ENCODE measurements at places on chromosomes 3 and 15.

- DNase-seq: no peak
These were observed 385.4 kb downstream of the MECOM start for GRCh38 chr3:169278092-169278491.

DNA sequence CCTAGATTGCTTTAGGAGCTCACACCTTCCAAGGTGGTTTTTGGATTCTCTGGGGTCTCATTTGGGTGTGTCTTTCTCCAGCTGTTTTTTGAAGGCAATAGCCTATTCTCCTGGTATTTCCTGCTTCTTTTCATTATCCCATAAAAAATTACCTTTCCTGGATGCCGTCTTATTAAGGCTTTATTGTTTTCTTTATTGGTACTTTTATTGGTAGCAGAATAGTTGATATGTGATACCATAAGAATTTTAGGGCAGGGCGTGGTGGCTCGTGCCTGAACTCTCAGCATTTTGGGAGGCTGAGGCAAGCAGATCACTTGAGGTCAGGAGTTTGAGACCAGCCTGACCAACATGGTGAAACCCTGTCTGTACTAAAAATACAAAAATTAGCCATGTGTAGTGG is 18.3 kb upstream of the MEF2A start:
- DNase-seq: no peak

DNA sequence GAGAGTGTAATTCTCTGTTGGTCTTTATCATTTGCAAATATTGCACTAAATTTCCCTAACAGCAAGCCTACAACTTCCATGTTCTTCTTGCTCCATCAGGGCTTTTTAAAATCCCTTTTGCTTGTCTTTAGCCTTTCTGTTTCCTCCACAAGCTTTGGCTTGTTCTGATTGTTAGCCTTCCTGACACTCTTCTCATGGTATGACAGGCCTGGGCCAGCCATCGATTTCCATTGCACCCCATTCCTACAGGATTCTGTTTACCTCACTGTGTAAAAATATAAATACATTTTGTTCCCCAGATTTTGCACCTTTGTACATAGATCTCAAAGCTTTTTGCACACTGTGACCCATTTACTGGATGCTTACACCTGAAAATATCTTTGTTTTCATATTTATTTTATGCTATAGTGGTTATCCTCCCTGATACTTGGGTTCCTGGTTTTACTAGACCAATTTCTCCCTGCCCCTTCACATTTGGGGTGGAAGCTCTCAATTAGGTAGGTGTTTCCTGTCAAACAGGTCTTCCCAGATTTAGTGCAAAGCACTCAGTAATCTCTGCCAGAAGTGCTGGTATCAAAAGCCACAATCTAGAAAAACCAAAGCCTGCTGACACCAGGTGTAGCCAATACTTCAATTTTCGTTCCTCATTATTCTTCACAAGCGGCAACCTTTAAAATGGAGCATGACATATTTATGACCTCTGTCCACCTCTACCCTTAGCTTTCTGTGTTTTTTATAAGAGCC is 57.9 kb upstream of the PPP2R3A start:
- DNase-seq: no peak

GRCh38 chr3:186759231-186759930 is 24.0 kb upstream of the EIF4A2 start:
- no peak for DNase-seq

DNA sequence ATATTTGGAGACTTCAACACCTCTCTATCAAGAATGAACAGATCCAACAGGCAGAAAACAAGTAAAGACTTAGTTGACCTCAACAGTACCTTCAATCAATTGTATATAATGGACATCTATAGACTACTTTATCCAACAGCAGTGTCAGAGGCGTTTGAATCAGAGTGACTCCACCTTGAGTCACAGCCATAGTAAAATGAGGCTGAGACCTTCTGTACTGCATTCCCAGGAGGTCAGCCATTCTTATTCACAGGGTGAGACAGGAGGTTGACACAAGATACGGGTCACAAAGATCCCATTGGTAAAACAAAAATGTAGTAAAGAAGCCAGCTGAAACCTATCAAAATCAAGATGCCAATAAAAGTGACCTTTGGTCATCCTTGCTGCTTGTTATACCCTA is 299.8 kb downstream of the CNTN3 start:
- peak; percentile 20 for DNase-seq

- DNase-seq: no peak
These were observed 208.9 kb upstream of the TPM1 start for GRCh38 chr15:62833646-62834045.

DNA sequence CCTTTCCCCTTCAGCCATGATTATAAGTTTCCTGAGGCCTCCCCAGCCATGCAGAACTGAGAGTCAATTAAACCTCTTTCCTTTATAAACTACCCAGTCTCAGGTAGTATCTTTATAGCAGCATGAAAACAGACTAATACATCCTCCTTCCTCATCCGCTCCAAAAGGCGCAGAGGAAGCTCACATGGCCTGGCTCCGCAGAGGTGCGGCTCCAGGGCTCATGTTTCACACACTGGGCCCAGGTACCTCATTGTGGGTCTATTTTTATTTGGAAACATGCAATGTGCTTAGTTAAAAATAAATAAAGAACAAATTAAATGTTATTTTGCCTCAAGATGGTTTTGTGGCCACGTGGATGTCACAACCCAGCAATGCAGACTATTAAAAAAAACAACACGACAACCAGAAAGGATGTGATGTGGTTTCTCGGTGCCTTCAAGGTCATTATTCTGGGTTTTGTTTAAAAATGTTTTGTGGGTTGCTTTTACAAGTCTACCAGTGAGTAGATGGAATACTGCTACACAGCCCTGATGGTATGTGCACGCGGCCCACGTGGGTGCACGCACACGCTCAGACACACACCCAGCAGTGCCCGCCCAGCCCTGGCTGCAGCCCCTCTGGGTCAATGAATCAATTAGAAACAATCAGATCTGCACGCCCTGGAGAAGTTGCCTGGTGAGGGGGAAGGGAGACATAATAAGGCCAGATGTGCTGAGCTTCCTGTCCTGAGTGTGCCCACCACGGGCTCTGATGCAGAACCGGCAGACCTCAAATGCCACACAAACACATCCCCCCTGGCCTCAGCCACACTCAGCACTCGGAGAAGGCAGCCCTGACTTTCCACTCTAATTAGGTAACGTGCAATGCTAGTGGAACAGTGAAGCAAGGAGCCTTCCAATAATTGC is 140.1 kb downstream of the ADAMTS17 start:
- no peak for DNase-seq

DNA sequence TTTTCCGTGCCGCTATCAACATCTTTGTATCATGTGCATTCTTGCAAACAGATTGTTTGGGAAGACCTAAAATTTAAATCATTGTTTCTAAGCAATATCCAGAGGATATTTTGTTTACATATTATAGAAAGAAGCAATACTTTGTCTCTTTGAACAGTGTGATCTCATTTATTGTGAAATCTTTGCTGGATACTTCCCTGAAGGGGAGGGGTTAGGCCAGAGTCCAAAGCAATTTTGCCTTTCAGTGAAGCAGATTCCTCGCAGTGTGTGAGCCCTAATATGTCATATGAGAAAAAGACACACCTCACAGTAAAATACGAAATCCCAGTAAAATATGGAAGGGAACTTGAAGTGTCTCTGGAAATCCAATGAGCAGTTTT is 158.7 kb upstream of the SLCO3A1 start:
- no peak for DNase-seq

DNA sequence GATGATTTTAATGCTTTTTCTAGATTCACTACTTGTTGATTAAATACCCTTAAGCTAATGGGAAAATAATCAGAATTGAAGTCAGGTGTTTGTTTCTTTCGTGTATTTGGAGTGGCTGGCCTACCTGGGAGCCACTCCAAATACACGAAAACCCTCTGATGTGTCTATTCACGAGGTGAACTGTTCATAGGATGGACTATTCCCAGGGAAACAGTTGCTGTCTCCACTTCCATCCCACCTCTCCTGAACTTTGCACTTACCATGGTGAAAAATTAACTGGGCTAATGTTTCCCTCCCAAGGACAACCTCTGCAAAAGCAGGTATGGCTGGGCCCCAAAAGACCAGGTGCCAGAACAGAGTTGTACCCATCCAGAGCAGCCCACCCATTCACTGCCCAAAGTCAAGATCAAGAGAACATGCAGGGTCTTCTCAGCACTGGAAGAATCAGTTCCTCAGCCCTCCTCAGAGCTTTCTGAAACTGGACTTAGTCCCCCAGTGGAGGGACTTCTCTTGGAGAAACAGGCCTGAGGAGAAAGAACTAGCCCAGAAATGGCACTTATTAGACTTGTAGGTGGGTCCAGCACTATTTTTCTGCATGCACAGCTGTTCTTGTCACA is 2.9 kb upstream of the SMAD3 start:
- DNase-seq: no peak

DNA sequence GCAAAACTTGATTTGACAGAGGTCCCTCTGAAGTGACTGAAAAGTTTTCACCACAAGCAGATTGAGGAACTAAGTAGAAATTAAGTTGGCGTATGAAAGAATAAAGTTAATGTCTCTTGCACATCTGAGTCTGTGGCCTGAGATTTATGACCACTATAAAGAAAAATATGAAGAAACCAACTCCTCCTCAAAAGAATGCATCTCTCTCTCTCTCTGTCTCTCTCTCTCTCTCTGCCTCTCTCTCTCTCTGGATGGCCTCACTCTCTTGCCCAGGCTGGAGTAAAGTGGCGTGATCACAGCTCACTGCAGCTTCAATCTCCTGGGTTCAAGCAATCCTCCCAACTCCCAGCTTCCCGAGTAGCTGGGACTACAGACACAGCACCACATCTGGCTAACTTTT is 55.2 kb downstream of the RPL22L1 start:
- no peak for DNase-seq

- DNase-seq: peak; percentile 17
These were observed 139.0 kb downstream of the P3H2 start for GRCh38 chr3:189981668-189982067.

- DNase-seq: peak; percentile 60
These were observed 145.0 kb downstream of the STAC start for GRCh38 chr3:36525115-36525801.

DNA sequence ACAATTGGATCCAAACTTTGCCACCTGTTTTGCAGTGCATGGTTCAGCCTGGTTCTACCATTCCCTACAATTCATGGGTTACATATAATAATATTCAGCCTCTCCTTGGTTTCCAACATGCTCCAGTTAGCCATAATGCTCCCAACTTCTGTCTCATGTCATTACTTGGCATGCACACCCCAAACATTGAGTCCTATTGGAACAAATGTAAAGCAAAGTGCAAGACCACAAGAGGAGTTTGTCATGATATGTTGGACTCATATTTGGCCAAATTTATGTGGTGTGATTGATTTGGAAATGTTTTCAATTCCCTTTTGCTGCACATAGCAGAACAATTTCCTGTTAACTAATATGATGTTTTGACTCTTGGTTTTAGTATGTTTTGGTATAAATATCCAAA is 50.2 kb downstream of the KCNAB1 start:
- no peak for DNase-seq

- DNase-seq: no peak
These were observed 10.6 kb upstream of the DNAAF4 start for GRCh38 chr15:55518641-55519040.

- no peak for DNase-seq
These were observed 168.1 kb upstream of the MBNL1 start for GRCh38 chr3:152100491-152101132.

GRCh38 chr3:172675441-172676193 is 35.2 kb downstream of the NCEH1 start:
- no peak for DNase-seq

- DNase-seq: peak; percentile 2
These were observed 59.1 kb downstream of the TRIM42 start for GRCh38 chr3:140736863-140737460.

DNA sequence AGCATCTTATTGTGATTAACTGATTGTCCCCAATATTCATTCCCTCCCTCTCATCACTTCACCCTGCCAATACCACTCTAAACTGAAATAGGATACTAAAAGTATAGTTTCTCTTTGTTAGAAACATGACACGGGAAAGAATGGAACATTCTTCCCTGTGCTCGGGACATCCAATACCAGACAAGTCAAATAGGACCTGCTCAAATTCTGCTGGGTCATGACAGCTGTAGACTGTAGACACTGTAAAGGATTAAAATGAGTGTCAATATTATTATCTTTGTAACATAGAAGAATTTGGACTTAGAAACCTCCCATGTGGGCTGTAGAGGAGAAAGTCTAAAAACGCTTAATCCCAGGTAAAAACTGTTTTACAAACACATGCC is 315.0 kb upstream of the NR2E3 start:
- DNase-seq: no peak

- DNase-seq: no peak
These were observed 1.0 kb downstream of the ZNF589 start for GRCh38 chr3:48241796-48242455.
